Sigmoid colon (tissue), 7 donors: ENCODE measurements at places on chromosomes 1 and 21. TPM values are rescaled to one million over a fixed set of nuclear protein-coding genes. Genes with fewer than 3 reads are reported as not detected.
A peak's percentile ranks its signal among the peaks of the same experiment; 100 is the strongest.

DNA sequence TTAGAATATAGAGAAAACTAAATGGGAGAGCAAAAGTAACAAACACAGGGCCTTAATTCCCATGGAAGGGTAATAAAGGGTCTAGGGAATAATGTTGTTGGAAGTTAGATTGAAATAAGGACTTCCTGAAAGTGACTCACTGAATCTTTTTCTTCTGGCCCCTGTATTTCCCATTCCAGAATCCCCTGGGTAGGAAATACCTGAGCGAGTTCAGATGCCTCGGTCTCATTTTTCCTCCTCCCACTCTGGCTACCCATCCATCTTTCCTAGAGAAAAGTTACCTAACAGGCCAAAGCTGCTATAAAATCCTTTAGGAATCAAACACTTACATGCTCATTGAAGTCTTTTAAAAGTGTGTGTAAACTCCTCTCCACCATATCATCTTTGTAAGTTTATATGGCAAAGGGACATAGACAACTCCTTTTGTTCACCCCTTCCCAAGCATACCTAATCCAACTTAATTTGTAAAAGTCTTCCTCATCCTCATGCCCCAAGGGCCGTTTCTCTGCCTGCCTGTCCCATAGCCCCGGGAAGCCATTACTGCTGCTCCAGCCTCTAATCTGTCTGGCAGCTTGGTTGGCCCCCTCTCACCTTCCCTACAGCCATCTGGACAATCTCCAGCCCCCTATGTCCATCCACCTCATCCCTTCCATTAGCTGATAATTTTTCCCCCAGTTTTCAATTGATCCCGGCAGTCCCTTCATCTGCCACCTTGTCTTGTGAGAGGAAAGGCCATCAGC lies 3.3 kb upstream of the MEF2D start:
- no peaks in the 10 kb centered on the region for H3K27me3 ChIP-seq
- no peak for DNase-seq
- peak overlapping the region; percentile 100 for H3K27ac ChIP-seq

- no peak overlapping the region for H3K27ac ChIP-seq
- DNase-seq, result no peak
- H3K27me3 ChIP-seq, result peaks cover 3% of the 10 kb centered on the region
- no peaks in the 10 kb centered on the region for H3K36me3 ChIP-seq
- H3K4me1 ChIP-seq, result no peaks in the 10 kb centered on the region
- H3K4me3 ChIP-seq, result no peak overlapping the region
Observed at GRCh38 chr1:30527511-30528140, 195.8 kb downstream of the MATN1 start.

Gene CYYR1
- 2.4 TPM for polyA plus RNA-seq

DNA sequence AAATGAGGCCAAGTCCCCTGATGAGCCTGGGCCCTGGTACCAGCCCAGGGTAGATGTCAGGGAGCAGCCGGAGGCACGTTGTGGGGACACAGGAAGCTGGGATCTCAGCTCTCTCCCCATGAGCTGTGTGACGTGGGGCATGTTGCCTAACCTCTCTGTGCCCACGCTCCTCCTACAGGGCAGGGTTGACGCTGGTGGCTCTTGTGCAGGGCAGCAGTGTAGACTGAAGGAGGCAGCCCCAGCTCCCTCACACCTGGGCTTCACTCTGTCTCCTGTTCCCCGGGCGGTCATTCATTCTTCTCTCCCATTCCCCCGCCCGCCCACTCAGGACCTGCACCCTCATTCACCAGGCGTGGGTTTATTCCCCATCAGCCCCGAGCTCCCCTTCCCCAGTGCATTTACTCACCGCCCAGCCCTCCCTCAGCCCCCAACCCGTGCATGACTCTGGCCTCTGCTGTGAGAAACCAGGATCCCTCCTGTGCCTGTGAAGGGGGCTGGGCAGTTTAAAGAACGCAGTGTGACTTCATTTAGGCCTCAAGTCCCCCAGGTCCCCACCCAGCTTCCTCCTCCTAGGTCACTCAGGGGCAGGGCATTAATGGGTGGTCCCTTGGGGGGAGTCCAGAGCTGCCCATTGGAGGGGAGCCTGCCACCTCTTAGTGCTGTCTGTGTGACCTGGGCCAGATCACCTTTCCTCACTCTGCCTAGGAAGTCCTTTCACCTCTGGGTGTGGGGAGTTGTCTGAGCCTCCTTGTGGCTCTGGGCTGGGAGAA lies 285.7 kb downstream of the PTPRU start:
- DNase-seq, result peak; percentile 28
- H3K4me3 ChIP-seq, result no peak overlapping the region
- H3K27me3 ChIP-seq, result no peaks in the 10 kb centered on the region
- H3K36me3 ChIP-seq, result no peaks in the 10 kb centered on the region
- no peak overlapping the region for H3K27ac ChIP-seq
- no peaks in the 10 kb centered on the region for H3K4me1 ChIP-seq

DNA sequence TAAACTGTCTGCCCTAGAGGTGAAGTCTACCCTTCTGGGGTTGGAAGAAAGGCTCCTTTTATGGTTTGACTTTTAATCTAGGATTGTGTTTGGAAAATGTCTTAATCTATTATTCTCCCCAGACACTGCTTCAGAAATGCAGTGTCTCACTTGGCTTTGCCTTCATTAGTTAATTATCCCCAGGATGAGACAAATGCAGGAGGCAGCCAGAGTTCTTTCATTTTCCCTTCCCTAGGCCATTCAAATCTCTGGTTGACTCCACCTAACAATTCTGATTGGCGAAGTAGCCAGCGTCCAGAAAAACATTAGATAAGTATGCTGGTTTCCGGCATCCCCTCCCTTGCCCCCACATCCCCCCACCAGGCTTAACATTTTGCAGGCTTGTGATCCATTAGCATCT lies 325.8 kb upstream of the PBX1 start:
- H3K36me3 ChIP-seq, result no peaks in the 10 kb centered on the region
- no peak for DNase-seq
- H3K27ac ChIP-seq, result no peak overlapping the region
- no peak overlapping the region for H3K4me3 ChIP-seq
- H3K4me1 ChIP-seq, result no peaks in the 10 kb centered on the region
- no peaks in the 10 kb centered on the region for H3K27me3 ChIP-seq

DNA sequence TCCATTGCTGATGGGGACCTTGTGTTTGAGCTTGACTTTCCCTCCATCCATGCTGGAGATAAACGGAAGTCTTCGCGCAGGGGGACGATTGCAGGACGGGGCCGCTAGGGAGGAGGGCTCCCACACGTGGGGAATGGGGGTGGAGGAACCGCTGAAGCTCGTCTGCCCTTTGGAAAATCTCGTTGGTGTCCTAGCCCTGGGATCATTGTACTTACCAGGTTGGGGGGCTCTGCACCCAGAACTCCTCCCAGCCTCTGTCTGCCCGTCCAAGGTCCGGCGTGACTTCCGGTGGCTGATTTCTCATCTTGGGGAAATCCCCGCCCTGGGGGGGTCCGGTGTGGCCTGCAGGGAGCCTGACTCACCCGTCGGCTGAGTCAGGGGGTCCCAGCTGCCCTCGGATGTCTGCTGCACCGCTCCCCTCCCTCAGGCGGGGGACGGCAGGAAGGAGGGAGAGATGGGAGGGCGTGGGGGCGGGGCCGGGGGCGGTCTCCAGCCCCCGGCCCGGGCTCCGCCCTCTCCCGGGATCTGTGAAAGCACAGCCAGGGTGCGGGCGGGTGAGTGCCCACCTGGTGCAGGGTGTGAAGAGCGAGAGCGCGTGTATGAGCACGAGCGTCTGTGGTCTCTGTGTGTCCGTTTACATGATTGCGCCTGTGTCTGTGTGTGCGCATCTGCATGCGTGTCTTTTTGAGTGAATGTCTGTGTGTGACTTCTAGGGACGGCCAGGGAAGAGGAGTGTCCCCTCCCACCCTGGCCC lies 35.8 kb downstream of the PIK3CD start:
- H3K4me1 ChIP-seq, result peaks cover 34% of the 10 kb centered on the region
- peak; percentile 70 for DNase-seq
- no peaks in the 10 kb centered on the region for H3K36me3 ChIP-seq
- peak overlapping the region; percentile 67 for H3K27ac ChIP-seq
- peak overlapping the region; percentile 43 for H3K4me3 ChIP-seq

GRCh38 chr21:15010645-15011044 lies 54.2 kb downstream of the NRIP1 start:
- peaks cover 16% of the 10 kb centered on the region for H3K4me1 ChIP-seq
- H3K27me3 ChIP-seq, result no peaks in the 10 kb centered on the region
- H3K36me3 ChIP-seq, result no peaks in the 10 kb centered on the region
- DNase-seq, result no peak
- H3K27ac ChIP-seq, result no peak overlapping the region
- H3K4me3 ChIP-seq, result no peak overlapping the region

Gene INKA2
- 3.0 TPM for polyA plus RNA-seq

Gene CFAP141
- polyA plus RNA-seq, result not detected

- no peak for DNase-seq
- no peaks in the 10 kb centered on the region for H3K4me1 ChIP-seq
- H3K27ac ChIP-seq, result peak overlapping the region; percentile 79
- no peaks in the 10 kb centered on the region for H3K27me3 ChIP-seq
- no peak overlapping the region for H3K4me3 ChIP-seq
Observed at GRCh38 chr1:184825571-184825970, 70.9 kb upstream of the EDEM3 start.

DNA sequence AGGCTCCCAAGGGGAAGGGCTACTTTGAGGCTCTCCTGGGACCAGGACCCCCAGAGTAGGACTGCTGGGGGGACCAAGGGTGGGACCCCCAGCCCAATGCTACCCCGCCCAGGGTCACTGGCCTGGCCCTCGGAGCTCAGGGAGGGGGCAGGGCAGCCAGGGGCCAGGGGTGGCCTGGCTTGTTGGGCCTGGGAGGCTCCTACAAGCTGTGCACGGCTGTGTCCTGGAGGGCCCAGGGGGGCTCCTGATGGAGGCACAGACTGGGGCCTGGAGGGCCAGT lies 2.2 kb downstream of the HES4 start:
- H3K4me3 ChIP-seq, result no peak overlapping the region
- no peaks in the 10 kb centered on the region for H3K36me3 ChIP-seq
- DNase-seq, result peak; percentile 66
- H3K27ac ChIP-seq, result no peak overlapping the region
- H3K4me1 ChIP-seq, result peaks cover 42% of the 10 kb centered on the region
- H3K27me3 ChIP-seq, result peaks cover 5% of the 10 kb centered on the region

Gene C1QB
- polyA plus RNA-seq, result 843 TPM

DNA sequence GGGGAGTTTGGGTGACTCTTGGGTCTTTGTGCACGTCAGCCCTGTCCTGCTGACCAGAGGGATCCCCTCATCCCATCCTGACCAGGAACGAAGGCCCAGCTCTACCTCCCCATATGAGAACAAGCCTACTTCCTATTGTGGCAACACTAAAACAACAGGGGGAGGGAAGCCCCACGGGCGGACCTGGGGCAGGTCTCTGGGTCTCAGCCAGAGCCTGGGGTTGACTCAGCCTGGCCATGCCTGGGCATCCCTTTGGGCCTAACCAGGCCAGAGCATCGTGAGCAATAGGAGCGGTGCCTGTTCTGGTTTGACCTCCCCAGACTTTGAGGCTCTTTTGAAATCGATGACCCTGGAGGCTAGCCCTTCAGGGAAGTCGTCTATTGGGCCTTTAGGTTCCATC lies 16.8 kb downstream of the RPS6KA1 start:
- H3K4me1 ChIP-seq, result no peaks in the 10 kb centered on the region
- H3K4me3 ChIP-seq, result no peak overlapping the region
- no peak for DNase-seq
- no peaks in the 10 kb centered on the region for H3K36me3 ChIP-seq
- H3K27me3 ChIP-seq, result no peaks in the 10 kb centered on the region

Gene NBPF6
- not detected for polyA plus RNA-seq

DNA sequence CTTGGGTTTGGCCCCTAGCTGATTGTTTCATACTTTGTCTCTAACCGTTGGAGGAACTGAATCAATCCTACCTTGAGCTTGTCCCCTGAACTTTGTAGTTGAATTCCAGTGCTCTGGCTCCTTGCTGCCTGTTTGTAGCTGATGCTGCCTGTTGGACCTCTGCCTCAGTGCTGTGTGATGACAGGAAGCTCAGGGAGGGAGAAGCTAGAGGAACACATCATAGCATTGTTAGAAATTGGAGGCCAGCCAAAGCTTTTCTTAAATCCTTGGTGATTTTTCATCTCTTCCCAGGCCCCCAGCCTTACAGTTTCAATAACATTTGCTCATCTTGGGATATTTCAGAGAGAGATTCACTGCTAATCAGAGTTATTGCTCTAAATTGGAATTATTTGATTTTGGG lies 34.0 kb downstream of the MACF1 start:
- no peaks in the 10 kb centered on the region for H3K36me3 ChIP-seq
- no peak overlapping the region for H3K4me3 ChIP-seq
- H3K27me3 ChIP-seq, result no peaks in the 10 kb centered on the region
- DNase-seq, result no peak
- no peaks in the 10 kb centered on the region for H3K4me1 ChIP-seq
- peak overlapping the region; percentile 57 for H3K27ac ChIP-seq

DNA sequence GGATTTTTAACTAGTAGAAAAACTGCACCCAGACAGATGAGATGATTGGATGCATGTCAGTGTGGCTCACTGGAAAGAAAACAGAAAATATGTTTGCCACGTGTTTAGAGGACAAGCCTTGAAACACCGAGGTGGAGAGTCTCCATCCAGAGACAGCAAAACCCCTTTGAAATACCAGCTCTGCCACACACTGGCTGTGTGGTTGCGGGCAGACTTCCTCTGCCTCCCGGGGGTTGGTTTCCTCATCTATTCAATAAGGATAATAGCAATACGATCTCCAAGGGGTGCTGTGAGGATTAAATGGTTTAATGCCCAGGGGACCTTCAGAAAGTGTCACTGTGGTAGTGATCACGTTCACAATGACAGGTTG lies 67.2 kb upstream of the PARP1 start:
- H3K36me3 ChIP-seq, result no peaks in the 10 kb centered on the region
- DNase-seq, result no peak
- no peaks in the 10 kb centered on the region for H3K4me1 ChIP-seq
- peaks cover 5% of the 10 kb centered on the region for H3K27me3 ChIP-seq

GRCh38 chr1:53959664-53960250 lies 13.6 kb downstream of the LRRC42 start:
- peaks cover 65% of the 10 kb centered on the region for H3K36me3 ChIP-seq
- H3K27ac ChIP-seq, result no peak overlapping the region
- no peaks in the 10 kb centered on the region for H3K27me3 ChIP-seq
- H3K4me3 ChIP-seq, result no peak overlapping the region
- H3K4me1 ChIP-seq, result peaks cover 12% of the 10 kb centered on the region

- no peaks in the 10 kb centered on the region for H3K36me3 ChIP-seq
- H3K27ac ChIP-seq, result no peak within 1 kb of the TSS
- no peak within 1 kb of the TSS for H3K4me3 ChIP-seq
- no peak for DNase-seq
- H3K27me3 ChIP-seq, result peaks cover 13% of the 10 kb centered on the region
Observed at GRCh38 chr1:21811875-21812305, at the start of gene LDLRAD2. Gene LDLRAD2, plus strand, starts transcription at chr1:21812265. Its CDS starts 187 bp downstream, at chr1:21812452.

DNA sequence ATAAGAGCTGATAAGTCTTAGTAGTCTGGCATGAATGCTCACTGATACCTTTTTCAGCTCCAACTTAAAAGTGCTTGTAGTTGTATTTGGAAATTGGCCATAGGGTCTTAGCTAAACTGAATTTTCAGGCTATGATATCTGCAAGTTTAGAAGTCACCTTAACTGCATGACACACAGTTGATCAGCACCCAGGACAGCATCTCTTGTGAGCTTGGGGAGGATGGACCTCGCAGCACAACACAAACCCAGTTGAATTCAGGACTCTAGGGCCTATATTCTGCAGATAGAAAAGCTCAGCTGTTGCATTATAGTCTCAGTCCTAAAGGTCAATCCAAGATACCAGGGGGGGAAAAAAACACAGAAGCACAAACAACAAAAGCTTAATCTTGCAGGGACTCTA lies 394.3 kb downstream of the KCNH1 start:
- DNase-seq, result no peak
- no peaks in the 10 kb centered on the region for H3K27me3 ChIP-seq
- no peak overlapping the region for H3K4me3 ChIP-seq
- no peaks in the 10 kb centered on the region for H3K36me3 ChIP-seq
- H3K4me1 ChIP-seq, result no peaks in the 10 kb centered on the region
- no peak overlapping the region for H3K27ac ChIP-seq

Gene TMEM61
- polyA plus RNA-seq, result 12.6 TPM
